Left lung (tissue), 14 donors: ENCODE measurements at places on chromosomes 3 and 15.

DNA sequence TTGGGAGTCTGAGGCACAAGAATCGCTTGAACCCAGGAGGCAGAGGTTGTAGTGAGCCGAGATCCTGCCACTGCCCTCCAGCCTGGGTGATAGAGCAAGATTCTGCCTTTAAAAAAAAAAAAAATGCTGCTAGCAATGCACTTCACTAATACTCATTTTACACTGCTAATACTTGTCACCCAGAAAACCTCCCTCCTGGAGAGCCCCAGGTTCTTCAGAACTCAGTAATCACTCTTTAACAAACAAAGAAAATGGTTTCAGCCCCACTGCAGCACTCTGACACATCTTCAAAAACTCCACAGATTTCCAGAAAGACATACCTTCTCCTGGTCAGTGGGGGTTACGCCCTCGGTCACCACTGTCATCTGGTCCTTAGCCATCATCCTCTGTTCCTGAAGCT lies 366.7 kb downstream of the SHQ1 start:
- DNase-seq: no peak

GRCh38 chr15:39315206-39315850 lies 265.6 kb upstream of the THBS1 start:
- no peak for DNase-seq

GRCh38 chr15:96415513-96416217 lies 85.2 kb downstream of the NR2F2 start:
- no peak for DNase-seq

DNA sequence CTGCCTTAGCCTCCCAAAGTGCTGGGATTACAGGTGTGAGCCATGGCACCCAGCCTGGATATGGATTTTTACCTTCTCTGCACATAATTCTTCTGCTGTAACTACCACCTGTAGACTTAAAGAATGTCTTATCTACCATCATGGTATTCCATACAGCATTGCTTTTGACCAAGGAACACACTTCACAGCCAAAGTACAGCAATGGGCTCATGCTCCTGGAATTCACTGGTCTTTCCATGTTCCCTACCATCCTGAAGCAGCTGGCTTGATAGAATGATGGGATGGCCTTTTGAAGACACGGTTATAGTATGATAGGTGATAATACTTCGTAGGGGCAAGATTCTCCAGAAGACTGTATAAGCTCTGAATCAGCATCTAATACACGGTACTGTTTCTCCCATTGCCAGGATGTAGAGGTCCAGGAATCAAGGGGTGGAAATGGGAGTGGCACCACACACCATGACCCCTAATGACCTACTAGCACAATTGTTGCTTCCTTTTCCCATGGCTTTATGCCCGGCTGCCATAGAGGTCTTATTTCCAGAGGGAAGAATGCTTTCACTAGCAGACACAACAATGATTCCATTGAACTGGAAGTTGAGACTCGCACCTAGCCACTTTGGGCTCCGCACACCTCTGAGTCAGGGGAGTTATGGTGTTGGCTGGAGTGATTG lies 60.9 kb upstream of the CDV3 start:
- no peak for DNase-seq

GRCh38 chr3:51975852-51976549 lies 1.1 kb downstream of the ABHD14A start:
- peak; percentile 86 for DNase-seq

DNA sequence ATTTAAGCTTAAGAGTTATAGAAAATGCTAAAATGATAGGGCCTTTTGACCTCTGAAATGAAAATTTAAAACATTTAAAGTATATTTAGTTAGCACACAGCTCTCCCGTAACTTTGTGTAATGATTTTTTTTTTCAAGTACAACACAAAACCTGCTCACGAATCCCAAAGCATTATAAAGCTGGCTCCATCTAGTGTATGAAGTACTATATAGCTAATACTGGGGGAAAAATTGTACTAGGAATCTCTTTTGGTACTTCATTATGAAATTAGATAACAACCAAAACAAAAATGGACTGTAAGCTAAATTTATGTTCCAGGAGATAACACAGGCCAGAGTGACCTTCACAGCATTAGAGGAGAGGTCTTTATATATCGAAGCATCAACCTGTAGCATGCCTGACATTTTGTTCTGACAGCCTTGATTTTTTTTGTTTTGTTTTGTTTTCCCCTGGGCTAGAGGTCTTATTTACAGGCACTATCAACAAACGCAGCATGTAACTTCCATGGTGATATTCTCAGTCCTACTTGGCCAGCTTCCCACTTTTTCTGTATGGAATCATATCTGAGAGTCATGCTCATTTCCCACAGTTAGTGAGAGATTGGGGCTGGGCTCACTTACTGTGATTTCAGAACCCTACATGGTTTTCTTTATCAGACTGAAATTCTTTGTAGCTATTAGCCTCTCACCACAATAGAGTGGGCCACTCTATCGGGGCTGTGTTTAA lies 116.3 kb downstream of the MITF start:
- DNase-seq: no peak

DNA sequence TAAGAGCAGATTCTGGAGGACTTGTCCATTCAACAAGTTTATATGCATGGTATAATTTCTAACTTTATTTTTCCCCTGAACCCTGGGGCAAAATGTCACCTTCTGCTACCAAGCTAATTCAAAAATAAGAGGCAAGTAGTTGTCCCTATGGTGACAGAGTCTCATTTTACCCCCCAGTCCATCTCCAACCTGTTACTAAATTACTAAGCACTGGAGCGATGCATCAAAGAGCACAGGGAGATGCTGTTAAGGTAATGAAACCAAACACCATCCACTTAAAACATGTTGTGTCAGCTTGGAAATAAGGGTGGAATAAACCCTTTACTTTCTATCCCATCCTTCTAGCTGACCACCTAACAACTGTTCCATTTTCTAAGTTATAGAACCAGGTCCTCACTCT lies 417.4 kb upstream of the ATP11B start:
- no peak for DNase-seq

DNA sequence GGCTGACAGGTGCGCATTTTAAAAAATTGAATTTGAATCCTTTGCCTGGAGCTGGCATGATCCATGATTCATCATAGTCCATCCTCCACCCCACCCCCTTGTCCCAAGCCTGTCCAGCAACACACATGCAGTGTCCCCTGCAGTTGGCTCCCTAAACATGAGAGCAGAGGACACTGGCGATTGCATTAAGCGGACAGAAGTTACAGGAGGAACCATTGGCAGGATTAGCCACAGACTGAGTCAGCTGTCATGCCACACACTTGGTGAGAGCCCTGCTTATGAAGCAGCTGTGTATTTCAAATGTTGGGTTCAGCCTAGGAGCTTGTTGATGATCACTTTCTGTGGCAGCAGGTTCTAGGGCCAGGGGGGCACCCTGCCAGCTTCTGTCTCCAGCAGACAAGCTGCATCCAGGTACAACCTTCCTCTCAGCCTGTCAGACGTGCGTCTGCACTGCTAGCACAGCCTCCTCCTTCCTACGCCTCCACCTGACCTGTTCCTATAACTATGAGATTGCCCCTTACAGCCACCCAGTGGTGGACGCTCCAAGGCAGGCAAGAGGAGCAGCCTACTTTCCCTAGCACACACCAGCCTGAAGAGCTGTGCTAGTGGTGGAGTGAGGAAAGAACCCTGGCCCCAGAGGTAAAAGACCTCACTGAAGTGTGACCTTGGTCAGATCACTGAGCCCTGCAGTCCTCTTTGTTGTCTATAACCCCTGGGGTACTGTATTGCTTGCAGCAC lies 121.9 kb downstream of the SLCO3A1 start:
- DNase-seq: no peak

DNA sequence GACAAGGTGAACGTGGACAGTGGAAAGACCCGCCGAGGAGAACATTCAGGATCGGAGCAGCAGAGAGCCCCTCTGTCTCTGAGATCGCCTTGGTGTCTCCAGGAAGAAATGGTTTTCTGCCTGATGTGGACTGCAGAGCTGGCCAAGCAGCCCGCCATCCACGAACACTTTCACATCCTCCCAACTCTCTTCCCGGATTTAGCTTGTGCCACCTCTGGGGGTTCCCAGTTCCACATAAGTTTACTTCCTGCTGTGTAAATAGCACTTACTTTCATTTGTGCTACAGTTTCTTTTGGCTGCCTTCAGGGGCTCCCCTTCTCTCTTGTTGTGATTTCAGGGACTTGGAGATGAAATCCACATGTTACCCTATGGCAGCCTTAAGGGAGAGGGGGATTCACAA lies 48.4 kb downstream of the SEMA5B start:
- no peak for DNase-seq

DNA sequence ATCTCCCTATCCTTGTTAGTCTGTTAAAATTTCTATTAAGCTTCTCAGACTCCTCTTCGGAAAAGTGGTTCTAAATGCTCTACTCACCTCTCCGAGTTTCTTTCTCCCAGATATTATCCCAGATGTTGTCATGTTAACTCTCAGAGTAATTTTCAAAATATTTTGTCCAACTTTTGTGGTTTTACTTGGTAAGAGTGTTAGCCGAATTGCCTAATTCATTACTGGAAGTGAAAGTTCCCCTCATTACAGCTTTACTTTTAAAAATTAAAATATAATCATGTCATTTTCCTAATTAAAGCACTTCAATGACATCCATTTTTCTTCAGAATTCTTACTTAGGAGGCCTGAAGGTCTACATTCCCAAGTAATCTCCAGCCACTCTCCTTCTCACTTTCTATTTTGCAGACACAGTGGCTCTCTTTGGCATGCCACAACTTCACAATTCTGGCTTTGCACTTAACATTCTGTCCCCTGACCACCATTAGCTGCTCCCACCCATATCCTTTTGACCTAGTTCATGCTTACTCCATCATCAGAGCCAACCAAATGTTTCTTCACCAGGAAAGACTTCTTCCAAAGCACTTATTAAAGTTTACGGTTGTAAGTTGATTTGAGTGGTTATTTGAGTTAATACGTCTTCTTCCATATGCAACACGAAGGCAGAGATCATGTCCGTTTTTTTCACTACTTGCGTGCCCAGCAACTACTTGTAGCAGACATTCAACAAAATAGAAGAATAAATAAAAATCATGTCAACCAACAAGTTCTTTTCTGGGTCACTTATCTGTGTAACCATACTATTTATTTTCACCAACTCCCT lies 10.2 kb upstream of the TIPARP start:
- DNase-seq: no peak

GRCh38 chr3:30548600-30548999 lies 57.8 kb upstream of the TGFBR2 start:
- DNase-seq: no peak

DNA sequence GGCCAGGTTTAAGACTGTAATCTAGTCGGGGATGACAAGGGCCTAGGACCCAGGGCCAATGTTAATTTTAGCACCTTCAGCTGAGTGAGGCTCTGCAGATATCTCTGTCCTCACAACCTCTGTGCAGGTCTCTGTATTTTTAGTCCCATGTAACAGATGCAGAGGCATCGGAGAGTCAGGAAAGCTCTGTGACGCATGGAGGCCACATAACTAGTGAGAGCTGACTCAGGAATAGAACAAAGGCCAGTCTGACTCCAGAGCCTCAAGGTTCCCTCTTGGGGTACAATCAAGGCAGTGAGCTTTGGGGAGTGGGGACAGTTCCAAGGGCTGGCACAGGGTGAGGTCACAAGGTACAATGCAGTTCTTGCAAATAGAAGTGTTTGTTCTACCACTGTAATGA lies 31.0 kb downstream of the FSTL1 start:
- DNase-seq: no peak

- no peak for DNase-seq
These were observed 140.6 kb upstream of the TMCO5A start for GRCh38 chr15:37793851-37794250.

DNA sequence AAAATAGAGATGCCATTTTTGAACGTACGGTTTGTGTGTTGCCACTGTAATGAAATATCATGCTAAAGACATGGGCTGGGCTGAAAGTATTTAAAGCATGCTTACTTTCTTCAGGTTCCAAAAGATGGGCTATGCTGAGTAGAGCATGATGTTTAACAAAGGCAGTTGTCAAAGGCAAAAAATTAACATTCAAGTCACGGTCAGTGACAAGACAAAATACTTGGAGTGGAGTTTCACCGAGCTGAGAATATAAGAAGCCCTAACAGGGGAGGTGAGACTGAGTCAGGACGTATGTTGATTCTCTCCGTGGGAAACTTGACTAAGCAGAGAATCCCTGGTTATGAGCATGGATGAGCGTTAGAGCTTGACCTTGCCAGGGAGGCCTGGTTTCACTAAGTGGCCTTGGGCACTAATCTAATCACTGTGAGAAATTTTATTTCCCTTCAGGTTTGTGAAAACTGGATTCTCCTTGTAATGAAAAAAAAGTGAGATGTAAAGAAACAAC lies 218.2 kb upstream of the ADAMTS9 start:
- no peak for DNase-seq

- DNase-seq: no peak
These were observed 1245.3 kb downstream of the ROBO2 start for GRCh38 chr3:78285032-78285728.

DNA sequence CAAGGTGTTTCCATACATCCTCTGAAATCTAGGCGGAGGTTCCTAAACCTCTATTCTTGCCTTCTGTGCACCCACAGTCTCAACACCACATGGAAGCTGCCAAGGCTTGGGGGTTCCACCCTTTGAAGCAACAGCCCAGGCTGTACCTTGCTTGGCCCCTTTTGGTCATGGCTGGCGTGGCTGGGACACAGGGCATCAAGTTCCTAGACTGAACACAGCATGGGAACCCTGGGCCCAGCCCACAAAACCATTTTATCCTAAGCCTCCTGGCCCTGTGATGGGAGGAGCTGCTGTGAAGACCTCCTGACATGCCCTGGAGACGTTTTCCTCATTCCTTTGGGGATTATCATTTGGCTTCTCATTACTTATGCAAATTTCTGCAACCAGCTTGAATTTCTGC lies 739.0 kb upstream of the NECTIN3 start:
- DNase-seq: peak; percentile 18

DNA sequence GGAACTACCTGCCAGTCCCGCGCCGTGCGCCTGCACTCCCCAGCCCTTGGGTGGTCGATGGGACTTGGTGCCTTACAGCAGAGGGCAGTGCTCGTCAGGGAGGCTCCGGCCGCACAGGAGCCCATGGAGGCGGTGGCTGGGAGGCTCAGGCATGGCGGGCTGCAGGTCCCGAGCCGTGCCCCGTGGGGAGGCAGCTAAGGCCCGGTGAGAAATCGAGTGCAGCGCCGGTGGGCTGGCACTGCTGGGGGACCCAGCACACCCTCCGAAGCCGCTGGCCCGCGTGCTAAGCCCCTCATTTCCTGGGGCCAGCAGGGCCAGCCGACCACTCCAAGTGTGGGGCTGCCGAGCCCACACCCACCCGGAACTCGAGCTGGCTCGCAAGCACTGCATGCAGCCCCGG lies 580.2 kb downstream of the ZIC1 start:
- DNase-seq: no peak

DNA sequence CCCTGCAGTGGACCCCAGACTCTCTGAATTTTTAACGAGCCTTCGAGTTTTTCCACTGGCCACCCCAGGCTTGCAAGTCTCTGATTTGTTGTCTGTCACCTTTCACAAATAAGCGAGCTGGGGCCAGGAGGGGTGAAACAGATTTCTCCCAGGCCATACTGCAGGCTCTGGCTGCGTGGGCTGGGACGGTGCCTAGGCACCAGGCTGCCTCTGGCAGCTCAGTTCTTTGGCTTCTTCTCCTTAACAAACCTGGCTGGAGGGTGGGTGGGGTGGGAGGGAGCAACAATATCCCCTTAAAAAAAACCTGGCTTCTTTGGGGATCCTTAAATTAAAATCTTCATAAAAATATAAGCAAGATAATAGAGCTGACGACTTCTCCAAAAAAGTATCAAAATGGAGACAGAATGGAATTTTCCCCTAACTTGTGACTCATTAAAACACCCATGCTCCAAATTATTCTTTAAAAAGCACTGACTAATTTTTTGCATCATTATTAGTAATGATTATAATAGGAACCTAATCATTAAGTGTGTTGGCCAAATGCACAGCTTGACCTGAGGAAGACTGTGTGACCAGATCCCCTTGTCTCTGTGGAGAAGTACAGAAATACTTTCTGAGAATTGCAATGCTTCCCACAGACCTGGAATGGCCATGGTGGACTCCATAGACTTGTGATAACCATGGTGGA lies 84.1 kb downstream of the SNRK start:
- no peak for DNase-seq
